Left renal cortex interstitium (tissue), 4 donors: ENCODE measurements at places on chromosomes 13 and 19. TPM values are rescaled to one million over a fixed set of nuclear protein-coding genes. Genes with fewer than 3 reads are reported as not detected.
A peak's percentile ranks its signal among the peaks of the same experiment; 100 is the strongest.

OXGR1 gene
- 4.6 TPM for polyA plus RNA-seq

DNA sequence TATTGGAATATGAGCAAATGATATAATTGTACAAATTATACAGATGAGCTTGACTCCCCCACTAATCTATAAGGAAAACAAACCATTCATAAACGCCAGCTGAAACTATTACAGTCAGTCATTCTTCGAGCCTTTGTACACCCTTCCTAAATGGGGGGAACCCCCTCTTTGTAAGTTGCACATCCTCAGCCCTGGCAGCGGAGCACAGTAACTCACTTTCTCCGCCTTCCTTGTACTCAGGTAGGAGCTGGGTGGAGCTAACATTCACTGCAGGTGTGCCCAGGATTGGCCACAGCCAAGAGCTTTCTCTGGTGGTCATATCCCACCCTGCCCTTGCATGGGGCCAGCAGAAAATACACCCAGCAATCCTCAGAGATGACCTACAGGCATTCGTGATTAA, 28.6 kb downstream of the PIN1 start:
- DNase-seq, result no peak

CALR3 gene
- not detected for polyA plus RNA-seq

GRCh38 chr13:66887088-66887487, 343.0 kb downstream of the PCDH9 start:
- peak; percentile 23 for DNase-seq

DNA sequence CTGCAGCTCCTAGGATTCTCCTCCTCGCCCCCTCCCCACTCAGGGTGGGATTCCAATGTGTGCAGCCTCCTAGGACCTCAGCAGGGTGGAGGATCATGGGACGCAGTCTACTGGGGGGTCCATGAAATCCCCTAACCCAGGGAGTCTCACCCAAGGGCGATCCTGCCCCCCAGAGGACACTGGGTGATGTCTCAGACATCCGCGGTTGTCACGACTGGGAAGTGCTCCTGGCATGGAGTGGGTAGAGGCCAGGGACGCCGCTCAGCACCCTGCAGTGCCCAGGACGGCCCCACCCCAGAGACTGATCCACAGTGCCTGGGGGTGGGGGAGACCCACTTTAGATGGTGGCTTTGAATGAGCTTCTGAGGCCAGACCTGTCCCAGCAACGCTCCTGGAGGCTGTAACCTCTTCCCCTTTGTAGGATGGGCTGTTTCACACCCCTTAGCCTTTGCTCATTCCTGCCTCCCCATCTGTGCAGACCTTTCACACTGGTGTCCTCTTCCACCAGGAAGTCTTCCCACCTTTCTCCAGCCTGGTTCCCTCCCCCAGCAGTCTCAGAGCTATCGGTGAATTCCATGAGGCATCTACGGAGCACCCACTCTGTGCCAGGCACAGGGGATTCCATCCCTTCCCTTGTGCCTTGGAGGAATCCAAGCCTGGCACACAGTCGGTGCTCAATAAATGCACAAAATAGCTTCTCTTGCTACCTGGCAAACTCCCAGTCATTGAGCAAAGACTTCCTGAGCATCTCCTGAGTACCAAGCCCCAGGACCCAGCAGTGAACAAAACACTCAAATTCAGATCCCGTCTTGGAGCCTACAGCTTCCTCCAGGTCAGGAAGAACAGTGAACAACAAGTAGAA, 10.5 kb downstream of the SMIM24 start:
- no peak for DNase-seq

DNA sequence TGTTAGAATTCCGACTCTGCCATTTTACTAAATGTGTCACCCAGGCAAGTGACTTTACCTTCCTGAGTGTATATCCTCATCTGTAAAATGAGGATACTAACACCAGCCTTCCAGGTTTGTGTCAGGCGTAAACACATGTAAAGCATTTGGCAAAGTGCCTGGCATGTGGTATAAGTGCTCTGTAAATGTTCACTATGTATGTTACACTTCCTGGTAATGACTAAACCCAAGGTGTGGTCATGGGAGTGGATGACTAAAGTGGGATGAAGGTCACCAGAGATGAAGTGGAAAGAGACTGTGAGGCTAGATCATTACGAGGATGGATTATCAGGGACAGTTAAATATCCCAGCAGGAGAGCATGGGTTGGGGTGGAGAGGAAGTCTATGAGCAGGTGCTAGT, 25.6 kb downstream of the DEDD2 start:
- DNase-seq, result no peak

FOSB gene
- 3.2 TPM for polyA plus RNA-seq

- peak; percentile 34 for DNase-seq
Observed at GRCh38 chr13:31909864-31910551, 121.6 kb upstream of the FRY start.

DNA sequence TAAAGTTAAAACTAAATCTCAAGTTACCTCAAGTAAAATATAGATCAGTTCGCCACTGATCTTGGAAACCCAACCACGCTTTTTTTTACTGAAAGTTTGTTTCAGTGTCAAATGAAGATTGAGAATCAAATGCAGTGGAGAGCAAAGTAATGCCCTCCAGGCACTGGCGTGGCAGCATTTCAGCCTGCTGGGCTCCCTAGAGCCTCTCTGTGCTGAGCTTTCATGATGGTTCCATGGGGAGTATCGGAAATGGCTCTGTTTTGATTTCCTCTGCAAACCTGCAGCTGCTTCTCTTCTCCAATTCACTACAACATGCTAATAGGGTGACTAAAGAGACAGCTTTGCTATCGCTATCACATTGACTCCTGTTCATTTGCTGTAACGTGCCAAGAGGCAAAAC, 141.6 kb downstream of the FGF14 start:
- no peak for DNase-seq

VWA8 gene
- 20.5 TPM for polyA plus RNA-seq

VAV1 gene
- polyA plus RNA-seq, result 1.3 TPM

KIR3DL1 gene
- polyA plus RNA-seq, result not detected

MBD3L3 gene
- polyA plus RNA-seq, result not detected

- no peak for DNase-seq
Observed at GRCh38 chr13:52780611-52781010, 41.0 kb upstream of the CNMD start.

DNA sequence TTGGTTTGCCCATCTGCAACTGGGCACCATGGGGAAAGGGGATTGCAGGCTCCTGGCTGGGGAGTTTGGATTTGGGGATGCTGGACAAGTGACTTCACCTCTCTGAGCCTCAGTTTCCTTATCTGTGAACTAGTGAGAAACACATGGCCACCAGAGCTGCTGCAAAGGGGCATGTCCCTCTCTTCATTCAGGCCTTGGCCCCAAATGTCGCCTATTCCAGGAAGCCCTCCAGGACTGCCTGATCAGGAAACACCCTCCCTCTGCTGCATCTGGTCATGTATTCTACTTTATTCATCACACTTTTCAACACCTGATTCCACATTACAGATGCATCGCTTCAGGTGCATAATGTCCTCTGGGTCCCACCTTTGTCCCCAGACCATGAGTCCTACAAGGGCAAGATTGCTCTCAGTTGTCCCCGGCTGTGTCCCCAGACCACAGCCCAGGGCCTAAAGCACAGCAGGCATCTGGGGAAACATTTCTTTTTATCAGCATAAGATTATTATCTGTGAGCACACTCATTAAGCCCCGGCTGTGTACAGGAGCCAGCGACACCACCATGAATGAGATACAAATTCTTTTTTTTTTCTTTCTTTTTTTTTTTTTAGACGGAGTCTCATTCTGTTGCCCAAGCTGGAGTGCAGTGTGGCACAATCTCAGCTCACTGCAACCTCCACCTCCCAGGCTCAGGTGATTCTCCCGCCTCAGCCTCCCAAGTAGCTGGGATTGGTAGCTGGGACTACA, 37.5 kb downstream of the ARRDC2 start:
- no peak for DNase-seq

LHB gene
- not detected for polyA plus RNA-seq

DNA sequence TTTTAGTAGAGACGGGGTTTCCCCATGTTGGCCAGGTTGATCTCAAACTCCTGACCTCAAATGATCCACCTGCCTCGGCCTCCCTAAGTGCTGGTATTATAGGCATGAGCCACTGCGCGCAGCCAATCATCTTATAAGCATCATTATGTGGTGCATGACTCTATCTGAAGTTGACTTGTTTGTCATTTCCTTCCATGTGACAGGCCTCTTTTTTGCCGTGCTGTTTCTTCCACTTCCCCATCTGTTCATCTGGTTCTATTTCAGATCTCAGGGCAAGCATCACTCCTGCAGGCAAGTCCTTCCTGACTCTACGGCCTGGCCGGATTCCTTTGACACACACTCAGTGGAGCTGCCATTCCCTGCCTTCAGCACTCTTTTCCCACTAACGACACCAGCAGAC, 15.2 kb downstream of the COL5A3 start:
- DNase-seq, result no peak

DNA sequence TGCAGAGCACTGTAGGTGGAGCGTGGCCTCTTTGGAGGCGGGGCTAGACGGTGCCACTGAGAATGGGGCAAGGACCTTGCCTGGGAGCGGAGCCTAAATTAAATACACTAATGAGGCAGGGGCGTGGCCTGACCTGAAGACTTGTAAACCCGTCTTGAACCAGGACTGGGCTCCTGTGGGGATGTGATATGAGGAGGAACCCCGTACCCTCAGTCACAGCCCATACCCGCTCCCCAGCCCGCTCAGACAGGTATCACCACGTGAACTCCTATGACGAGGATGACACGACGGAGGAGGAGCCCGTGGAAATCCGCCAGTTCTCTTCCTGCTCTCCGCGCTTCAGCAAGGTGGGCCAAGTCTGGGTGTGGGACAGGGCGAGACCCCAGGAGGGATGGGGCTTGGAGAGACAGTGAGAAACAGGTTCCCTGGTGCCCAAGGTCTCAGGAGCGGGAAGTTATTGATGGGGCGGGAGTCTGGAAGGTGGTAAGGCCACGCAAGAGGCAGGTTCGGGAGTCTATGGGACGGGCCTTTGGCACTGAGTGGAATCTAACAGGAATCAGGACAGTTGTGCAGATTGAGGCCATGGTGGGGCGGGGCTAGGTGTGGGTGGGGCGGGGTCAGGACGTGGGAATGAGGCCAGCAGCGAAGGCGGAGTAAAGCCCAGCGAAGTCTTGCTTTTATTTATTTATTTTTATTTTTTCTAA, 14.7 kb downstream of the DNASE2 start:
- no peak for DNase-seq

- DNase-seq, result no peak
Observed at GRCh38 chr13:41788552-41788951, 172.4 kb downstream of the VWA8 start.

CCDC194 gene
- 0.96 TPM for polyA plus RNA-seq

IRF2BP1 gene
- polyA plus RNA-seq, result 19.9 TPM

DNA sequence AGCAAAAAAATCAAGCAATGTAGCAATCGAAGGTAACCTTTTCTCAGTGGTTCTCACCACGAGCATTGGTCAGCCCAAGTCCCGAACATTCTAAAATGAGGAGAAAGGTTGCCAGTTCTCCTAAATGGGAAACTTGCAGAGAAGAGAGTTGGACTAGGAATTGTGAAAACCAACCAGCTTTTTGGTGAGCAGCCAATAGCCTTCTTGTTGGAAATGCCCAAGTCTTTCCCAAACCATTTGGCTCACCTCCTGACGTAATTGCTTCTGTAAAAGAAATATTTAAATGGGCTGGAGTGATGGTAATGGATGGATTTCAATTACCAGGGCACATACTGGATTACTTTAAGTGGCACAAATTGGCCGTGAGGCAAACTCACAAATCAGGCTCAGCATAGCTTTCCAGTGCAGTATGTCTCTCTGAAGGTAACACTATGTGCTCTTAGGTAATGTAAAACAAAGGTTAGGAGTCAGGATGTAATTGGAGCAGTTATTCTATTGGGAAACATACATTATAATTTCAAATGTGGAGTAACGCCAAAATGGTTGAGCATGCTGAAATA, 423.2 kb downstream of the KLF5 start:
- no peak for DNase-seq

- no peak for DNase-seq
Observed at GRCh38 chr19:47157431-47158321, 27.0 kb downstream of the SAE1 start.

DNA sequence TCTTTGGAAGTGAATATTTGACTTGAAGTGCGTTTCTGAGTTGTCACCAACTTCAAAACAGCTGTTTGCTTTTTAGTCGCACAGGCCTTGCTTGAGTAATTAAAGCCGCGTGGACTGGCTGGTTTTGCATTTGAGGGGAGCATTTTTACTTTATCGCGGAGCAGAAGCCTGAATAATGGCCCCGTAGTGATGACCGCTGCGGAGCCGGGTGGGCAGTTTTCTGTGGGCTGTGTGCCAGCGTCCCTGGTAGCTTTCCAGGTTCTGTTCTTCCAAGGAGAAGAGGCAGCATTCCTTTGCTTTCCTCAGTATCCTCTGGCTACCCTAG, 1.1 kb downstream of the NAA16 start:
- DNase-seq, result no peak

DNA sequence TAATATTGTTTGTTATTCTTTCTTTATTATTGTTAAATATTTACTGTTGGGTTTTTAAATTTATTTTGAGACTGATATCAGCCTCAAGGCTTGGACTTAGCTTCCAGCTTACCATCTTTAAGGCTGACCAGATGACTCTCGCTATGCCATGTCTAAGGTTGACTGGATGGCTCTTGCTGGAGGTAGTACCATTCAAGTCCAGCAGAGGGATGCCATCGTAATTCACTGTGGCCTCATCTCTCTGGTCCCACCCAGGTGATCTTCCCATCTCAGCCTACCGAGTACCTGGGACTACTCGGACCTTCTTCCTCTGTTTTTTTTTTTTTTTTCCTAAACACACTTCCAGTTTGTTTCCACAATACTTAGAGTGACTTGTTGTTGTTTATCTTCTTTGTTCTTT, 41.7 kb upstream of the ZNF91 start:
- DNase-seq, result no peak

- DNase-seq, result no peak
Observed at GRCh38 chr13:29323954-29324353, 271.5 kb downstream of the SLC7A1 start.

TGFBR3L gene
- polyA plus RNA-seq, result 1.3 TPM

- no peak for DNase-seq
Observed at GRCh38 chr19:38831142-38831605, 420 bp downstream of the ECH1 start.

CFAP97D2 gene
- not detected for polyA plus RNA-seq

DNA sequence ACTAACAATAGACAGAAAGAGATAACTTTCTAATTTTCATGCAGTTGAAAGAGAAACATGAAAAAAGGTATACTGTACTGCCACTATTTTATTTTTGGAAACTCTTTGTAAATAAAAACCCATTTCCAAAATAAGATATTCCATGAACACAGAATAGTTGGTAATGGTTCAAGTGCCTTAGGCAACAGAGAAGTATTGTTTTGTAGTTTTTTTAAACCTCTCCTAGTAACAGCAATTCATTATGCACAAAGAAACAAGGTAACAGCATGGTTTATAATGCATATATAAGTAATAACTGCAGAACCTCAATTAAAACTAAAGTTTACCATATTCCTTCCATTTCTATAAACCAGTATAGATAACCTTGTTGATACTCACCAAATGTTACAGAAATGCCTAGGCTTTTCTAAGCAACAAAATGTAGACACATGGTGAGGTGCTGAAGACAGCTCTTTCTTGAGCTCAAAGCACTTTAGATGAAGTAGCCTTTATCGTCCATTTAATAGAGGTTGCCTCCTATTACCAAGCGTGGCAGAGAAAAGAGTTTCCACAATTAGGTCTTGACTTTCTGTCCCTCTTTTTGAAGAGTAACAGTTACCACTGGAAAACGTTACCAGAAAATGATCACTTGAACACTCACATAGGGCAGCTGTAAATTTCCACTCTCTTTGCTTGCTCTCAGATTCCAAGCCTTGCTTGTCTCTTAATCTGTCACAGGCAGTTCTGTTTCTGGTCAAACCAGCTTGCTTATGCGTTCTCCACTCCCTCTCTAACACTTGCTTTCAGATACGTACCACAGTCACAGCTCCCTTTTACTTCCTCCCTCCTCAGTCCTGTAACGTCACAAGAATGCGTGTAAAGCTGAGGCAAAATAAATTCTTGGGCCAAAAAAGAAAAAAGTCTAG, 42.9 kb downstream of the CAB39L start:
- DNase-seq, result no peak
